D721Med (cell line): ENCODE measurements at places on chromosomes 4 and X.
A peak's percentile ranks its signal among the peaks of the same experiment; 100 is the strongest.

- no peak for DNase-seq
Observed at GRCh38 chrX:102968216-102968615, 31.1 kb downstream of the RAB40AL start.

DNA sequence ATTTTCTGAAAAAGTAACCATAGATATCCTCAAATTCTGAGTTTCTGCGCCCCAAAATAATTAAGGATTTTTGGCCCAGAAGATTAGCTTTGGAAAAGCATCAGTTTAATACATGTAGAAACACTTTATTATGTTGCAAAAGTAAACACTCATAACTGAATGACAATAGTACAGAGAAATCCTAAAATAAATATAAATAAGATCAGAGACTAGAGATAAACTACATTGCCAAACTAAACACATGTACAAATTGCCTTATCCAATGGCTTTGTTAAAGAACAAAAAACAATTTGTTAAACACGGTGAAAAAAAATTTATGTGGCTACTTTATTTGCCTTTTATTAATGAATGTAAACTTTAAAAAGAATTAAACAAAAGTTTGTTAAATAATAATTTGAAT, 17.5 kb downstream of the SPOCK3 start:
- DNase-seq, result no peak

DNA sequence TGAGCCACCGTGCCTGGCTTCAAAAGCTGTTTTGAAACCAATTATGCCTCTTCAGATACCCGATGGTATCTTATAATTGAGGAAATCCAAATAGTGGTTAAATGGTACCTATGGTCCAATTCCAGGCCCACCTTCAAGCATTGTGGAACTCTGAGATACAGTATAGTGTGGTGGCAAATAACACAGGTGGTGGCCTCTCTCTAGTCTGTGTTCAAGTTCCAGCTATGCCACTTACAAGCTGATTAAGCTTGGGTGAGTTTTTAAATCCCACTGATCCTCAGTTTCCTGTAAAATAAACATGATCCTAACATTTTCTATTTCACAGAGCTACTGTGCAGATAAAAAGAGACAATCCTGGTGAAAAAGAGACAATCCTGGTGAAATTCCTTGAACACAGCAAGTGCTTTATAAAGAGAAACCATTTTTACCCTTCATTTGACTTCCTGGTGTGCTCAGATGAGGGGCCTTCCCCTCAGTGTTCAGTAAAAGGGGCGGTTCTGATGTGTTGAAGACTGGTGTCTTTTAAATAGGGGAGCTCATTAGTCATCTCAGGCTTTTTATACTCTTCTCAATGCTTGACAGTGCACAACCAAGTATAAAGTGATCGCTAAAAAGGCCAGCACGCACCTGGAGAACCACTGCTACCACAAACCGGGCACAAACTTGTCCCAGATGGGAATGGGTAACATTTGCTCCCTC, 30.8 kb upstream of the CD40LG start:
- DNase-seq, result no peak

DNA sequence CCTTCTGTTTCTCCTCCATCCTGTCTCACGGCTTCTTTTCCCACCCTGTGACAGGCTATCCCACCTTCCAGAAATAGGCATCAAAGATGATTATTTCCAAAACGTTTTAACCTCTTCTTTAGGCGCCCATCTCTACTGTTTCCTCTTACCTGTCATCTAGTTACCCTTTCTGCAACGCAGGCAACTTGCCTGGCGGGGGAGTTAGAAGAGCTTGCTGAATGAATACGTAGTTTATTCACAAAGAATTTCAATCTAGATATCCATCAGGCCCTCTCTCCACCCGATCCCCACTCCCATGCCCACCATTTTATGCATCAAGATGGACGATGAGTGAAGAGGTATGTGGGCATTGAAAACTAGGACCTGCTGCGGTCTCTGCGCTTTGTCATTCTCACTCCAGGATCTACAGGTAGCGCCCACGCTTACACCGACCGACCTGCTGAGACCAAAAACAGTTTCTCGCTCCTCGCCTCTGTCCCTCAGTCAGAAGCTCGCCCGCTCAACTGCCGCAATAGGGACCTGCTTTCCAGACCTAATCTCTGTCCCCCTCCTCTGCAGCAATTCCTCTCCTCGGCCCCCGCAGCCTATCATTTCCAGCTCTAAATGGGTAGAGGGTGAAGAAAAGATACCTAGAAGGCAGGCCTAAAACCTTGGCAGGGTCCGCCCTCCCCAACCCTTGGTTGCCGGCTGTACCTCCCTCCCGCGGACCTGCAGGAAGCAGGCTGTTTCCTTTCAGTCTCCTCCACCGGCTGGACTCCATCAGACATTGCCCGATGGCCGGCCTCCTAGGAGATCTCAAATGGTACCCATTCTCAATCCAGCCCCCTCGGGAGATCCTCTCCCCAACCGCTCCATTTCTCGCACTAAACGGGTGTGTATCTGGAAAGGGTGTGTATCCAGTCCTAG, 624 bp downstream of the BEX5 start:
- DNase-seq, result no peak

- DNase-seq, result no peak
Observed at GRCh38 chr4:88134536-88135355, 23.7 kb downstream of the ABCG2 start.

DNA sequence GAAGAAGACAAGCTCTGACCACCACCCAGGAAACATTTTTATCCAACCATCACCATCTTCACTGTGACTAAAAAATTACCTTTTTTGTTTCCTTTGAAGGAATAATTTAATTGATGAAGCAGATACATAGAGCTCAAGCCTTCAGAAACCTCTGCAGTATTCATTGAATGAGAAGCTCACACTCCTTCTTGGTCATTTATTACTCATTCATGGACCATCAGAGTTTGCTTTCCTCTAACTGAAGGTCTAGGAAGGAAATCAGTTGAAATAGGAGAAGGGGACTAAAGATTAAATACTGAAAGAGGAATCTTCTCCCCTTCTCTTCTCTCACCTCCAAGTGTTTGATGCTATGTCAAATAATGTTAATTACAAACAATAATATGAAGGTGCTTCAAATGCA, 290.6 kb upstream of the KLF3 start:
- DNase-seq, result no peak

- peak; percentile 28 for DNase-seq
Observed at GRCh38 chrX:37349221-37350033, at the start of gene PRRG1. PRRG1 (plus strand) TSS chrX:37349364; CDS start chrX:37406250, 56,886 bp downstream.

DNA sequence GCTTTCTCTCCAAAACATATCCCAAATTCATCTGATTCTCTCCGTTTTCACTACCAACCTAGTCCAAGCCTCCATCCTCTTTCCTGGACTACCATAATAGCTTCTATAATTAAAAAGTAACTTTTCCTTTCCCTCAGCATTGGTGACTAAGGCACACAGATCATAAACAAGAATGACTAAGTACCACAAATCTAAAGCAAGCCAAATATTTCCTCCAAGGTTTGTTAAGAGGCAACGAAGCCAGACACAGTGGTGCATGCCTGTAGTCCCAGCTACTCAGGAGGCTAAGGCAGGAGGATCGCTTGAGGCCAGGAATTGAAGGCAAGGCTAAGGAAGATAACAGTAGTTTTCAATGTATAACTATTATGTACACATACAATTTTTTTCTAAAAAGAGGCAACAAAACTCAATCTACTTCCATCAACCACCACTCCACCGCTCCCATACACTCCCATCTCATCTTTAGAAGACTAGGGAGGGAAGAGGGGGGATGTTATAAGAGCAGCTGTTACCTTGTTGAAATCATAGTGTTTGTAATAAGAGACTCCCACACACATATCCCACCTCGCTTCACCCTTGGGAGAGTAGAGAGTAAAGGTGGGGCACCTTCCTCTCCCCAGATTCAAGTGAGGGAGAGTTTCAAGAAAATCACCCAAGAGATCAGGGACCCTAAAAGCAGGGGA, 4.2 kb upstream of the JCHAIN start:
- DNase-seq, result no peak

DNA sequence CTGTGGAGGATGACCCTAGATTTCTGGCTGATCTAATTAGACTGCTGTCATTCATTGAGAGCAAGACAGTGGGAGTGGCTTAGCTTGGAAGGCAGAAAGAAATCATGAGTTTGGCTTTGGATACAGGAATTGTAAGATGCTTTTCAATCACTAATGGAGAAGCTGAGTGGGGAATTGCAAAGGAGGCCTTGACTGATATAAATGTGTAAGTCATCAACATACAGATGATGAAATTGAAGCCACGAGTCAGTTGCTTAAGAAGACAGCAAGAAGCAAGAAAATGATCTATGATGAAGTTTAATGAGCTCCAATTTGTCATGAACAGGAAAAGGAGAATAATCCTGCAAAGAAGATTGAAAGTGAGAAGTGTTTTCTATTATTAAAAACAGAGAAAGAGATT, 136.7 kb upstream of the C1QTNF7 start:
- no peak for DNase-seq

DNA sequence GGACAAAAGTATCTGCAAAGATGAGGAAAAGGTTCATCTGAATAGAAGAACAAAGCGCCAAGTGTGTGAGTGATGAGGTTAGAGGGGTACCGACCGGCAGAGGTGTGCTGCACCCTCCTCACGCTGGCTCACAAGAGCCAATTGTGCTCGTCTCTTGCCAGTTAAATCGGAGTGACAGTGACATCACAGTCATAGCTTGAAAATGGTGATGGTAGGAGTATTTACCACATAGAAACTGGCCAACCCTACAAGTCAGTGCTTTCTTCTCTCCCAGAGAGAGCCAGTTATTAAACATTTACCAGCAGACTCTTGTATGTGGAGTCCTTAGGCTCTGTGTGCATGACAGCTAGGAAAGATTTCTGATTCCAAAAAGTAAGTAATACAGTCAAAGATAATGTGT, 32.4 kb downstream of the CLDN22 start:
- DNase-seq, result no peak

- DNase-seq, result no peak
Observed at GRCh38 chr4:108991551-108992328, 228.9 kb upstream of the ETNPPL start.

DNA sequence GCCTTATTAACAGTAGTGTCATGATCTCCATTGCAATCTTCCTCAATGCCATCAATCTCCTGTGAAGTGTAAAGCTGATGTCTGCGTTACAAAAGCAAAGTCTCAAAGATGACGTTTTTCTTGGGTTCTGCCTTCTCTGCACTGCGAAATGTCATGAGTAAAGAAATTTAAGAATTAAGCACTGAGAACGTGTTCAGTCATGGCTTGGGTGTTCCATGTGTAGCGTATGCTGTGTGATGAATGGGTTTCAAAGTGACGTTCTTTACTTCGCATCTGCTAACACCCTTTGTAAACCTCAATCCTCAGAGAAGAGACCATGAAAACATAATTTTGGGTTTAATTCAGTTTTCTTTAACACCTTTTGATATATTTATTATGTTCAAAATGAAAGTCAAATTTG, 999 bp downstream of the NAP1L5 start:
- no peak for DNase-seq

GRCh38 chr4:39320381-39321115, 45.6 kb downstream of the RFC1 start:
- no peak for DNase-seq

DNA sequence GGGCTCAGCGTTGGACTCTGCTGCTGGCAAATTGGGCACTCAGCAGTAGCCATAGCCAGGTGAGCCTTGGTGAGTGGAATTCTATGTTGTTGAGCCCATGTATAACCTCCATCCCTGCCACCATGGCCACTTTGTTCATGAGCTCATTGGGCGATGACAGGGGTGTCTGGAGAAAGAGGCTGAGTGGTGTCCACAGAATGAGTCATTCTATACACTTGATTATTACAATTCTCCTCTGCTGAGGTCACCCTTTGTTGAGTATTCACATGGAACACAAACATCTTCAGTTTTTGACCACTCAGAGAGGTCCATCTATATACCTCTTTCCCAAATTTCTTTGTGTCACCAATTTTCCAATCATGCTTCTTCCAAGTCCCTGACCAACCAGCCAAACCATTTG, 1341.7 kb downstream of the PCDH7 start:
- no peak for DNase-seq

- no peak for DNase-seq
Observed at GRCh38 chr4:25448379-25449109, 71.5 kb downstream of the ANAPC4 start.

DNA sequence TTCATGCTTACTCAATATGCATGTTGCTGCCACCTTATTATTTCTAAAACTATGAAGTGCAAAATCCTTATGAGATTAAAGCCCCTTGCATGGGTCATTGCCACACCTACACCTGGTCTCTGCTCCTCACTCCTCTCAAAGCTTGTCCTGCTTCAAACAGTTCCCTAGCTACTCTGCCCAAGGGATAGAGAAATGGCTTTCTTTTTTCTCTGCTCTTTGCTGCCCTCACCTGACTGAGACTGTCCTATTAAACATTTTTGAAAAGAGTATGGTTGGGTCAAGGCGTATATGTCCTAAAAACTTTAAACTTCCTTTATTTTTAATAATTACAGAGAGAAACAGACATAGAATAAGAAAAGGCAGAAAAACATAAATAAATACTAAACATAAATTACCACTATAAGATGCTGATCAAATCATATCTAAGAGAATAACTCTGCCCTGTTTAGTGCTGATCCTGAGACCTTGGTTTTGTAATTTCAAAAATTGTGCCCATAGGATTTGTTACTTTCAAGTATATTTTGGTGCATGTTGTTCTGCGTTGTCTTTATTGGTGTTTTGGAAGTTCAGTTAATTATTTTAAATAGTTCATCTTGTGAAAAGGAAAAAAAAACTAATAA, 704.9 kb upstream of the PABPC4L start:
- no peak for DNase-seq

- DNase-seq, result no peak
Observed at GRCh38 chr4:31021008-31021407, 300.8 kb downstream of the PCDH7 start.

GRCh38 chr4:158203436-158203835, 6.8 kb upstream of the TMEM144 start:
- DNase-seq, result no peak

DNA sequence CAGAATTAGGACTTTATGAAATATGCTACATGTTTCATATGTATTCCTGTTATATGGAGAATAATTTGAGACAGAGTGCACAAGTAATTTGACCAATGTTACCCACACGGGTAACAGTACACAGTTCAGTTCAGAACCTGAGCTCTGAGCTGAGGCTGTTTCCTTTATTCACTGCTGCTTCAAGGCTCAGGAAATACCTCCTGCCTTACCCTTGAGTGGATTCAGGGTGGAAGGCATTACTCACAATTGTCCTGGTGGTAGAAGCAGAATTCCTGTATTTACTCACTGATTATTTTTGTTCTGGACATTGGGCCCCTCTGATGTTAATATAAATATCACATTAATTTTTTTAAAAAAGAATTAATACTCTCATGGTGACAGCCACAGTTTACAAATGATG, 73.5 kb upstream of the CAMK2D start:
- no peak for DNase-seq

- no peak for DNase-seq
Observed at GRCh38 chrX:17861489-17862011, 452 bp upstream of the RAI2 start.

DNA sequence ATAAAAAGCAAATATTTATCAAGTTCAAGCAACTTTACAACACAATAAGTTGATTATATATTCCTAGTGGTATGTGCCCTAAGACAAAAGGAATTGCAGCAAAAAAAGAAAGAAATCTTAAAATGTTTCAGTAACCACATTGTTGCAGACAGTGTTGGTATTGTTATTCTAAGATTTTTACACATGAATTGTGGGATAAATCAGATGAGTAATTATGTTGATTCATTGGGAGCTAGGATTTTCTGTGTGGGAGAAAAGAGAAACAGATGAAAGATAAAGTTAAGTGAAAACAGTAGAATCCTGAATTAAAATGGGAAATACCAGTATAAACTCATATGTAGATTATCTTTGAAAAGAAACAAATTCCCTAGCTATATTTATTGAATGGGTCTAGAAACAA, 362.4 kb downstream of the PPP3CA start:
- DNase-seq, result no peak
